MG63 (cell line): ENCODE measurements at places on chromosomes 2 and 18.
A peak's percentile ranks its signal among the peaks of the same experiment; 100 is the strongest.

GRCh38 chr2:72276356-72276755 is 128.7 kb upstream of the CYP26B1 start:
- no peak for DNase-seq

DNA sequence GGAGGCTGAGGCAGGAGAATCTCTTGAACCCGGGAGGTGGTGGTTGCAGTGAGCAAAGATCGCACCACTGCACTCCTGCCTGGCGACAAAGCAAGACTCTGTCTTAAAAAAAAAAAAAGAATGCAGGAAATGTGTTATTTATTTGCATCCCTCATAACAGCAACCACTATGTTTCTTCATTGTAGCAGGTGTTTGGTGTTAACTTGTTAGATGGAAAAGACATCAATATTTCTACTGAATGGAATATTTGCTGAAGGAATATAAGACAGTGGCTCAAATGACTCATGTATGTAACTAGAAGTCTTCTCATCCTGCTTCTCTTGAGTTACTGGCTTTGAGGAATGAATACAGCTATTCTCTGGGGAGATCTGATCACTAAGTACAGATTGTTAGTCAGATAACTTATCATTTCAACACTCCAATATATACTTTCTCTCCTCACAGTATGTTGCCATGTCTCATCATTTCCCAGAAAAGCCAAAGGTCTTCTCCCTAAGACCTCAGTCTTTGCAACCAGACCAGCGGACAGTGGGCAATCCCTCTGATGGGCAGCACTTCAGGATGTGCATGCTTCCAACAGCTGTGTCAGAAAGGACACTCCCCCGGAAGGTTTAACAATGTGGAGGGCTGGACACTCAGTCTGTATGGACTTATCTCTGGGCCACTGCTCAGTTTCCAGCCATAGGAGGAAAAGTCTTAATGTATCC is 104.4 kb upstream of the STK17B start:
- DNase-seq = no peak

GRCh38 chr2:231926761-231927565 is 767 bp upstream of the NPPC start:
- no peak for DNase-seq

- DNase-seq = no peak
Measured at GRCh38 chr2:231769170-231770136, 11.6 kb downstream of the PDE6D start.

DNA sequence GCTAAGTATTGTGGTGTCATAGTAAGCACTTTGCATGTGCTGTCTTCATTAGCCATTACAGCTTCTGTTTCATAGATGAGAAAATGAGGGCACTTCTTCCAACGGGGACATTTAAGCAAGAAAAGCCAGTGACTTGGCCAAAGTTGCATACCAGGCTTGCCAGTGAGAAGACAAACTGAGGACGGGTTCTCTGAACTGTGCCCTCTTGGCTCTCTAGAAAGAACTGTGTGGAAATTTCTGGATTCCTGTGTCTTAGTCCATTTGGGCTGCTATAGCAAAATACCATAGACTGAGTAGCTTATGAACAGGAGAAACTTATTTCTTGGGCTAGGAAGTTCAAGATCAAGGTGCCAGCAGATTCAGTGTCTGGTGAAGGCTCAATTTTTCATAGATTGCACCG is 13.3 kb downstream of the CTIF start:
- DNase-seq = no peak

DNA sequence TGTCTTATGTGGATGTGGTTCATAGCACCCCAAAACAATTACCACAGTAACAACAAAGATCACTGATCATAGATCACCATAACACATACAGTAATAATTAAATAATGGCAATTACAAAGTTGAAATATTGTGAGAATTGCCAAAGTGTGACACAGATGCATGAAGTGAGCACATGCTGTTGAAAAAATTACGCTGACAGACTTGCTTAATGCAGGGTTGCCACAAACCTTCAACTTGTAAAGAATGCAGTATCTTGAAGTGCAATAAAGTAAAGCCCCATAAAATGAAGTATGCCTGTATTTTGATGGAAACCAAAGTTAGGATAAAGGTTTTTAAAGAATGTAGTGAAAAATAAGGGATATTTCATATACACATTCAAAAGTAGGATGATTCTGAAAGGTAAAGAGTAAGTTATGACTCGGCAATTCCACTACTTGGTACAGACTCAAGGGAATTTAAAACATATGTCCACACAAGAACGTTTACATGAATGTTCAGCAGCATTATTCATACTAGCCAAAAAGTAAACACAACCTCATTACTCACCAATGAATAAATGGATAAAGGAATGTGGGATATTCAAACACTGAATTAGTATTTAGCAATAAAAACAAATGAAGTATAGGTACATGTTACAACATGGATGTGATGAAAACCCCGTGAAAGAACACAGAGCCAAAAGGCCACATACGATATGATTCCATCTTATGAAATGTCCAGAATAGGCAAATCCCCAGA is 61.6 kb downstream of the SCN9A start:
- DNase-seq = no peak

GRCh38 chr2:198763793-198764192 is 693.9 kb downstream of the SATB2 start:
- no peak for DNase-seq

GRCh38 chr2:9613291-9613690 is 17.5 kb downstream of the YWHAQ start:
- no peak for DNase-seq

- DNase-seq = peak; percentile 50
Measured at GRCh38 chr2:181677912-181678586, 2.3 kb downstream of the NEUROD1 start.

- DNase-seq = peak; percentile 3
Measured at GRCh38 chr2:168462543-168463045, 6.5 kb downstream of the CERS6 start.

DNA sequence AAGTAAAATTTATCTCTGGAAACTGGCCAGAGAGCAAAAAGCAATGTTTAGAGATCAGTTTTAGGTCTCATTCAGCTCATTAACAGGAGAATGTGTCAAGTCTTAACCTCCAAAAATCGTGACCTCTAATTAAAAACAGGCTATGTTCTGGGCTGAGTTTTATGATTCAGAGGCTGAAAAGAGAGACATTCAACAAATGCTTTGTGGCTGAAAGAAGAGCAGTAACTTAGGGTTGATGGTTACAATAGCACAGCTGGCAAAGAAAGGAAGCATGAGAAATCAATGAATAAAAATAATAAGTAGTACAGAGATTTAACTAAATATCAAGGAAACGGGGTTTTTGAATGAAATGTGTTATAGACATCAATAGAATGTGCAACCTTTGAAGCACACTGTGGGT is 13.1 kb downstream of the TGIF1 start:
- DNase-seq = no peak

DNA sequence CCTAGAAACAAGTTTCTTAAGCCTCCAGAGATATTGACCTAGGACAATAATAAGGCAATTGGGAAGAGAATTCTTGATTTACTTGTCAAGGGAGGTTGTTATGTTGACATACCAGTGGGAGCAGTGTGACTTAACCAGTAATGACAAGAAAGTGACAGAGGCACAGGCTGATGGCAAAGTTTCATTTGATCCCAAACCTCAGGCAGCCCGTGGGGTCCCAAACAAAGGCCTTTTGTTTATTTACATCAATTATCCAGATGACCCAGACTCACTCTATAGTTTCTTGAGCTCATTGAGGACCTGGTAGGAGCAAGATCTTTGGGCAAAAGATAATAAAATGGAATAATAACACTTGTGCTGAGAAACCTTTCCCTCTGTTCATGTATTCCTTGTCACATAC is 336.8 kb downstream of the ARL6IP6 start:
- no peak for DNase-seq

DNA sequence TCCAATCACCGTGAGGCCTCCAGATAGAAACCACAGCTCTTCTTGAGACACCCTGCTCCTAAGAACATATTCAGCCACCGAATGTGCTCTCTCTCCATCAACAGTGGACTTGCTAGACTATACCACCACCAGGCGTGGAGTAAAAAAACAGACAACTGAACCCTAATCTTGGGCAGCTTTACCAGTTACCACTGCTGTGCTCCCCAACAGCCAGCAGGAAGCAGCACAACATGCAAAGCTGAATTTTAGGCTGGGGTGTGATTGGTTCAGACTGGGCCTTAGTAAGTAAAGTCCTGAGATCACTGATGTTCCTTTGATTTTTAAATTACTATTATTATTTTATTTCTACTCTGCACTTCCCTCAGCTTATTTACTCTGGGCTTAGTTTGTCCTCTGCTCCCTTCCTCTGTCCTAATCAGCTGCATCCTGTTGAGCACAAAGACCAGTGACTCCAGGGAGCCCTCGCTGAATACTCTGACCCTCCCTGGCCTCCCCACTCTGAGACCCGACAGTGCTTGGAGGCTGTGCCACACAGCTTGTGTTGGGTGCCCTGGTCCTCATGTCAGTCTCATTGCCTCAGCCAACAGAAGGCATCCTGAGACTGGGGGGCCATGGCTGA is 21.9 kb downstream of the MRPL35 start:
- DNase-seq = peak; percentile 26

DNA sequence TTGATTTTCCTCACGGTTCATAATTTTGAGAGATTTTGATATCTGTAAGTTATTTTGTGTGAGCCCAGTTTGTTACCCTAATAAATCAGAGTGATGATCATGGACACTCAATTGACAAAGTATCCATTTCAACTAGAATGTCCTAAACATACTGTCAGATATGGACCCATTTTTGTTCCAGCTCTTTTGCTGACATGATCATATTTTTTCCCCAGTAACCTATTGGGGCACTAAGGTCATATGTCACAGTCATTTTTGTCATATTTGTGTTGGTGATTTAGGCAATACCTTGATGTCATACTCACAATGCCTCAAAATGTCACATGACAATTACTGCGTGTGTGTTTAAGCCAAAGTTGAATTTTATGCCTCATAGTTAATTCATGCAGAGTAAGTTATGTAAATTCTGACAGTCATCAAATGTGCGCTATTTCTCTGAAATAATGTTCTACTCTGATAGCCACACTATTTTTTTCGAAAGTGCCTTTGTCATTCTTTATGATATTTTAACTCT is 218.7 kb downstream of the ARHGAP15 start:
- no peak for DNase-seq

DNA sequence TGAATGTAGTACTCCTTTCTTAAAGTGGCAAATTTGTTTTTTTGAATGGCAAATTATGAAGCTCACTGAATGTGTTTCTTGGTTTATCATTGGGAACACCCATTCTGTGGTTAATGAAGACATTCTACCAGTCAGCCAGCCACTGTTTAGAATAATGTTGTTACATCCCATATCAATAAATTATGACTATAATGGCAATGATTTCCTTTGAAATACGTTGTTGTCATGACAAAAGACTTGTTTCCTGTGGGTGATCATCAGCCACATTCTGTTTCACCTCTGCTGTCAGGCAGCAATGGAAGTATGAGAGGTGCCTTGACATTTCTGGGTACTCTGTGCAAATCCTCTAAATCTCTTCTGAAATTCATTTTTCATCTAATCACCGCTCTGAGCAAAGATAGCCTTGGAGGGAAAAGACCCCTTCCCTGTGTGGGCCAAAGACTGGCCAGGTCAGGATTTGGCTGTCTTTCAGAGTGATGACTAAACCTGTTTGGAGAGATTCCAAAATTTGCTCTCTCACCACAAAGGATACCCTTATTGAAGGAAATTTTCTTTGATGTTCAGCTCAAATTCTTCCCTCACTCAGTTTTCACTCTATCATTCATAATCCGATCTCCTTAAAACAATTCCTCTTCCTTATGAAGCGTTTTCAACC is 869.2 kb downstream of the BCL11A start:
- DNase-seq = no peak

- DNase-seq = no peak
Measured at GRCh38 chr2:179606141-179606540, 255.3 kb downstream of the ZNF385B start.

DNA sequence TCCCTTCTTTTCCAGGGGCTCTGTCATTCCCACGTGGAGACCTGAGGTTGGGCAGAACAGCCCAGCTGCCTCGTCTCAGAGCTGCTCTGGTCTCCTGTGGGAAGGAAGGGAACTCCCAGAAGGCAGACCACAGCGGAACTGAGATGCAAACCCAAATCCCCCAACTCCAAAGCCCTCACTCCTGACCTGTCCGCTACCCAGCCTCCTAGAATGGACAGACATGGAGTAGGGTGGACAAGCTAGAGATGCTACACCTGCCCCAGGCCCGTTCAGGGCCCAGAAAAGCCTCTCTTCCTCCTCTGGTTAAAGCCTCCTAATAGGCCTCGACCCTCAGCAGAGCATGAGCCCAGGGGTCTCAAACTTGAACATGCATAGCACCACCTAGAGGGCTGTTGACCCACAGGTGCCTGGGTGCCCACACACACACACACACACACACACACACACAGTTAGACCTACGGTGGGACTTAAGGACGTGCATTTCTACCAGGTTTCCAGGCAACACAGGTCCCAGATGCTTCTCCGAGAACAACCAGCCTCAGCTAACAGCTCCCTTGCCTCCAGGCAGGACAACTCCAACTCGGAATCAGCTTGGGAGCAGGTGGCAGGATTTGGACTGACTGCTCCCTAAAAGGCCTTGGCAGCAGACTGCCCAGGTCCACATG is 93.5 kb downstream of the TNS1 start:
- DNase-seq = no peak

- DNase-seq = no peak
Measured at GRCh38 chr2:158493458-158493857, 36.7 kb downstream of the PKP4 start.

DNA sequence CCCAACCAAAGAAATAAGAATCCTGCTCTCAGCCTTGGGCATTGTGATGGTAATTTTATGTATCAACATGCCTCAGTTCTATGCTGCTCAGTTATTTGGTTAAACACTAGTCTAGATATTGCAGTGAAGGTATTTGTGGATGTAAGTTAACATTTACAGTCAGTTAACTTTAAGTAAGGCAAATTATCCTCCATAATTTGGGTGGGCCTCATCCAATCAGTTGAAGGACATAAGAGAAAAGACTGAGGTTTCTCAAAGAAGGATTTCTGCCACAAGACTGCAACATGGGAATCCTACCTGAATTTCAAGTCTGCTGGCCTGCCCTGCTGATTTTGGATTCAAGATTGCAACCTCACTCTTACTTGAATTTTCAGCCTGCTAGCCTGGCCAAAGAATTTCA is 975.5 kb upstream of the ACVR2A start:
- no peak for DNase-seq

DNA sequence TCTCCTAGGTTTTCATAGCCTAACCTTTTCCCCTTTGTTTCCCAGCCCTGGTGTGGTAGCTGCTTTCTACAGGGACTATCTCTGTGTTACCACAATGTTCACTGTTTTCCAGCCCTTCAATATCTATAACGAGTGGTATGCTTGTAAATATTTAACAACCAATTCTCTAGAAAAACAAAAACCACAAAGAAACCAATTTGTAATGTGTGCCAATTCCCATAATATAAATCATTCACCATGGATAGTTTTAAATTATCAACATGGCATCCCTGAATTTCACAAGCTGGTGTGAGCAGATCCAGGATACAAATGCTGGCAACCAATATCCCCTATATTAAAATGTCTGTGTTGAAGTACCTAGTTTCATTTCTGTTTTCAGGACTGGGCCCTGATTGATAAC is 207.5 kb upstream of the FBXO11 start:
- DNase-seq = no peak

DNA sequence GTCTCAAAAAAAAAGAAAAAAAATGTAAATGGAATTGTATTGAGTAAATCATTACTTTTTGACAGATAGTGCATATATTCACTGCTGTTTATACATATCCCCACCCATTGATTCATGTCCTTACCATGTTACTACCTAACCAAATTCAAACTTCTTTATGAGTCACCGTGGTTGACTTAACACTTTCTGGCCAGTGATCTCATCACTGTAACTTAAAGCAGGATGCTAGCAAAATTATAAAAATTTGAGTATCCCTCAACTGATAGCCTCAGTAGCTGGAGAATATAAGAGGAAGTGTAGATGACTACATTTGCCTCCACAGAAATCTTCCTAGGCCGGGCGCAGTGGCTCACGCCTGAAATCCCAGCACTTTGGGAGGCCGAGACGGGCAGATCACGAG is 13.4 kb downstream of the CNOT9 start:
- DNase-seq = no peak
